H9 (cell line): ENCODE measurements at places on chromosomes 7 and 10. TPM values are rescaled to one million over a fixed set of nuclear protein-coding genes. Genes with fewer than 3 reads are reported as not detected.

- no peaks in the 10 kb centered on the region for H3K36me3 ChIP-seq
- peak; percentile 10 for DNase-seq
- no peaks in the 10 kb centered on the region for H3K4me1 ChIP-seq
- H3K4me3 ChIP-seq, result no peak overlapping the region
Measured at GRCh38 chr10:3755440-3756359, 29.3 kb downstream of the KLF6 start.

GRCh38 chr10:95254629-95255028 is 36.2 kb downstream of the PDLIM1 start:
- no peak overlapping the region for H3K27ac ChIP-seq
- no peak for DNase-seq
- peaks cover 3% of the 10 kb centered on the region; the same call in 1 of the 2 replicates for H3K4me1 ChIP-seq
- no peak overlapping the region for H3K4me3 ChIP-seq
- no peaks in the 10 kb centered on the region for H3K27me3 ChIP-seq

GRCh38 chr10:83909001-83909400 is 230.3 kb upstream of the GHITM start:
- H3K27ac ChIP-seq, result no peak overlapping the region
- no peaks in the 10 kb centered on the region for H3K27me3 ChIP-seq
- no peaks in the 10 kb centered on the region for H3K4me1 ChIP-seq
- no peaks in the 10 kb centered on the region for H3K36me3 ChIP-seq

- no peaks in the 10 kb centered on the region for H3K4me1 ChIP-seq
- no peak for DNase-seq
- no peaks in the 10 kb centered on the region for H3K27me3 ChIP-seq
- H3K36me3 ChIP-seq, result peaks cover 12% of the 10 kb centered on the region
- H3K4me3 ChIP-seq, result no peak overlapping the region
- H3K27ac ChIP-seq, result no peak overlapping the region
Measured at GRCh38 chr7:92793656-92794205, 42.6 kb downstream of the CDK6 start.

GRCh38 chr10:37582237-37582636 is 275.2 kb downstream of the ZNF248 start:
- no peak overlapping the region for H3K27ac ChIP-seq
- H3K4me1 ChIP-seq, result no peaks in the 10 kb centered on the region
- H3K27me3 ChIP-seq, result no peaks in the 10 kb centered on the region
- H3K36me3 ChIP-seq, result peaks cover 5% of the 10 kb centered on the region; the same call in 1 of the 2 replicates
- no peak for DNase-seq
- no peak overlapping the region for H3K4me3 ChIP-seq

DNA sequence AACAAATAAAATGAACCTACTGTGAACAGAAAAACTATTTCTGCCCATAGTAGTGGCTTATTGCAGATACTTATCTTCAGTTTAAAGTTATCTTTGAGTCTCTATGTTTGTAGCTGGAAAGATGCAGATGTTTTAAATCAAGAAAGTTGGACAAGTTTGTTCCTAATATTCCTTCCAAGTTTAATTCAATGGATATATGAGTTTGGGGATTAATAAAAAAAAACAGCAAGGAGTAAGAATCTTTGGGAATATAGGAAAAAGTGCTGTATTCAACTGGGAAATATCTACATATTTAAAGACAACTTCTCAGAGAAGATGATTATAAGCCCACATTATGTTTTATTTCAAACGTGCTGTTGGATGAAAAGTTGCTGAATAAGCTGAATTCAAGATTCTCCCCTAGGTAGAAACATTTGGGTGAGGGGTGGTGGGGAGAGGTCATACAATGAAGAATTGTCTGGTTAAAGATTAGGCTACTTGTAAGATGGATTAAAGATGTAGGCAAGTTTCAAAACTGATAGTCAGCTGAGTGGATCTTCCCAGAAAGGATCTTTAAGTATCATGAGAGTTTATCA is 1135.2 kb downstream of the CNTNAP2 start:
- H3K4me3 ChIP-seq, result no peak overlapping the region
- H3K27ac ChIP-seq, result no peak overlapping the region
- no peak for DNase-seq
- no peaks in the 10 kb centered on the region for H3K4me1 ChIP-seq
- no peaks in the 10 kb centered on the region for H3K27me3 ChIP-seq

DNA sequence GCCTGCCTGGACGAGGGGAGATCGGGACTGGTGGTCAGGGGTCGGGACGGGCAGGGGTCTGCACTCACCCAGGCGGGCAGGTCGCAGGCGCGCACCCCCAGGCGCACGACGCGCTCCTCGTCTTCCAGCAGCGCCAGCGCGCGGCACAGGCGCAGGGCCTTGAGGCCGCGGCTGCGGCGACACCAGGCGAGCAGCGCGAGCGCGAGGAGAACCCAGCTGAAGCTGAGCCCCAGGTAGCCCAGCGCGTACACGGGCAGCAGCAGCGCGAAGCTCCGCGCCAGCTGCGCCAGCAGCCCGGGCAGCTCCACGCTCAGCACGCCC is 328 bp downstream of the ESYT2 start:
- no peaks in the 10 kb centered on the region; the same call in none of the 2 replicates for H3K27me3 ChIP-seq
- no peak overlapping the region for H3K27ac ChIP-seq
- H3K4me3 ChIP-seq, result peak overlapping the region; percentile 69
- peaks cover 7% of the 10 kb centered on the region for H3K4me1 ChIP-seq
- peak; percentile 43 for DNase-seq
- peaks cover 7% of the 10 kb centered on the region; the same call in 1 of the 2 replicates for H3K36me3 ChIP-seq

- DNase-seq, result no peak
- no peak overlapping the region for H3K27ac ChIP-seq
- H3K4me1 ChIP-seq, result no peaks in the 10 kb centered on the region
- peaks cover 10% of the 10 kb centered on the region for H3K36me3 ChIP-seq
- H3K27me3 ChIP-seq, result no peaks in the 10 kb centered on the region
Measured at GRCh38 chr7:48118041-48118440, 29.0 kb downstream of the UPP1 start.

GRCh38 chr7:95476072-95476847 is 9.5 kb upstream of the ASB4 start:
- H3K27me3 ChIP-seq, result no peaks in the 10 kb centered on the region
- H3K4me1 ChIP-seq, result no peaks in the 10 kb centered on the region
- H3K4me3 ChIP-seq, result no peak overlapping the region
- DNase-seq, result no peak
- no peaks in the 10 kb centered on the region for H3K36me3 ChIP-seq
- H3K27ac ChIP-seq, result no peak overlapping the region

DNA sequence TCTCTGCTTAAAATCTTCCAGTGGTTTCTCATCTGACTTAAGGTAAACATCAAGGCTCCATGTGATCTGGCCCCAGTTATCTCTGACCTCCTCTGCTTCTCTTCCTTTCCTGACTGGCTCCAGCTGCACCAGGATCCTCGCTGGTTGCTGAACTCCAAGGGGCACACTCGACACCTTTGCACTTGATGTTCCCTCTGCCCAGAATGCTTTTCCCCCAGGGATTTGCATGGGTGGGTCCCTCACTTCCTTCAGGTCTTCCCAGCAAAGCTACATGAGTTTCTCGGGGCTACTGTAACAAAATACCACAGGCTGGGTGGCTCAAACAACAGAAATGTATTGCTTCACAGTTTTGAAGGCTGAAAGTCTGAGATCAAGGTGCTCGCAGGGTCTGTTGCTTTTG is 166.0 kb upstream of the CDCA7L start:
- H3K4me3 ChIP-seq, result no peak overlapping the region
- H3K27me3 ChIP-seq, result no peaks in the 10 kb centered on the region
- H3K4me1 ChIP-seq, result no peaks in the 10 kb centered on the region
- no peak overlapping the region for H3K27ac ChIP-seq

- no peaks in the 10 kb centered on the region for H3K4me1 ChIP-seq
- no peaks in the 10 kb centered on the region for H3K36me3 ChIP-seq
- DNase-seq, result no peak
- H3K27me3 ChIP-seq, result no peaks in the 10 kb centered on the region
Measured at GRCh38 chr10:50334273-50334672, 83.0 kb upstream of the ASAH2 start.

DNA sequence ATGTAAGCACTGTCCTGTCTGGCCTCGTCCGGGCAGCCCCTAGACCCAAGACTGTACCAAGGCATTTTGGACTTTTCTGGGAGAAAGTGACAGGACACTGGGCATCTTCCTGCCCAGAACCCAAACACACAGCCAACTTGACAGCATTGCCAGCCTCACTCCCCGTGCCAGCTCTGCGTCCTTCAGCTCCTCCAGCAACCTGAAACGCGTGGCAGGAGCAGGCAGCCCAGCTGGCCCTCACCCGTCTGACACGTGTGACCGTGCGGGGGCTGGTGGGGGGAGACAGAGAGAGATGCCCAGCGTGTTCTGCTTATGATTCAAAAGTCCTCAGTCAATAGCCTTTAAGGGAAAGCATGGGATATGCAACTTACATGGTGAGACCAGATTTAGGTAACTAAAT is 50.3 kb upstream of the SLC29A3 start:
- H3K4me3 ChIP-seq, result peak overlapping the region; percentile 47; the same call in 1 of the 3 replicates
- no peaks in the 10 kb centered on the region for H3K27me3 ChIP-seq
- peaks cover 3% of the 10 kb centered on the region; the same call in 1 of the 2 replicates for H3K4me1 ChIP-seq

DNA sequence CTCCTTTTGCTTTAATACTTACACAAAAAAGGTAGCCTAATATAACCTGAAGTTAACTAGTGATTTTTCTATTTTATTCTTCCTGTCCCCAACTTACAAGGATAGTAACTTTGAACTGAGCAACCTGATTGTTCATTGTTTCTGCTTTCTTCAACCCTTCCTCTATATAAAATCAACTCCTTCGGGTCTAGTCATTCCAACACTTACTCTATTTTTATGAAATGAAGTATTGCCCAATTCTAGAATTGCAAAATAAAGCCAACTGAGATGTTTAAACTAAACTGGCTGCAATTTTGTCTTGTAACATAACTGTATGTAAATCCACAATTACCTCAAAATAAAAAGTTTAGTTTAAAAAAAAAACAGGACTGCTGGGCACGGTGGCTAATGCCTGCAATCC is 20.3 kb upstream of the DNA2 start:
- no peak for DNase-seq
- no peak overlapping the region for H3K27ac ChIP-seq
- H3K36me3 ChIP-seq, result peaks cover 35% of the 10 kb centered on the region
- H3K4me1 ChIP-seq, result peaks cover 2% of the 10 kb centered on the region; the same call in 1 of the 2 replicates
- H3K27me3 ChIP-seq, result no peaks in the 10 kb centered on the region

- H3K27ac ChIP-seq, result no peak overlapping the region
- no peak for DNase-seq
- H3K36me3 ChIP-seq, result no peaks in the 10 kb centered on the region
- H3K27me3 ChIP-seq, result no peaks in the 10 kb centered on the region
- no peak overlapping the region for H3K4me3 ChIP-seq
Measured at GRCh38 chr10:51224671-51225161, 150.4 kb downstream of the PRKG1 start.

DNA sequence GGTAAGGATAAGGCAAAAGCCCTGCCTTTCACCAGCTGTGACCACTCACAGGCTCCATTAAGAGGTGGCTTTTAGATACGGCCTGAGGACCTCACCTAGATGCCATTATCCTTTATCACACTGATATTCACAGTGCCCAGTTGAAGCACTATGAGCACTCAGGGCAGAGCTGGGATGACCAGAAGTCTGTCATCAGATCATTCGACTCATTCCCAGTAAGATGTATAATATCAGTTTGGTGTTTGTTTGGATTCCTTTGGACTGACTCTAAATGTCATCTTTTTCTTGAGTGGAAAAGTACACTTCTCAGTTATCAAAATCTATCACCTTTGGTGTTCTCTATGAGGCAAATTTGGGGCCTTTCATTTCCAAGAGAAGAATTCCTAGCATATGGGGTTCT is 18.7 kb downstream of the CCDC136 start:
- H3K27me3 ChIP-seq, result no peaks in the 10 kb centered on the region
- H3K4me3 ChIP-seq, result no peak overlapping the region
- no peak for DNase-seq

DNA sequence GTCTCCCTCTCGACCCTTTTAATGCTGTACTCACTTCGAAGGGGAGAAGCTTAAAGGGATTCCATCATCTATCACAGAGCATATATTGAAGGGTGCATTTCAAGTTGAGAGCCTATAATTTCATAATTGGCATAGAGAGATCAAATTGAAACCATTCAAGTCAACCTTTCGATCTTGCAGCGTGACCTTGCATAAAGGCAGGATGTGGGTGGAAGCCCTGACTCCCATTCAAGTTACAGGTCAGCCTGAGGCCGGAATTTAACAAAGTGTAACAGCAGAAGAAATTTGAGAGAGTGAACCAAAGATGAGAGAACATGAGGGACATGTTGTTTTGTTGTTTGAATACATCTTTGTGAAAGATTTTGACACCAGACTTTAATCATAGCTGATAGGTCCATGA is 195.3 kb upstream of the TPK1 start:
- no peaks in the 10 kb centered on the region for H3K4me1 ChIP-seq
- H3K4me3 ChIP-seq, result no peak overlapping the region
- no peak overlapping the region for H3K27ac ChIP-seq
- no peak for DNase-seq

FZD8 gene
- 13.8 and 15.1 TPM in 2 replicates for total RNA-seq

LHFPL3 gene
- not detected in 2 replicates for total RNA-seq

PLAU gene
- 15.0 and 16.2 TPM in 2 replicates for total RNA-seq

ZP3 gene
- 1.3 TPM in 2 replicates for total RNA-seq

PLEKHA8 gene
- 37.0 and 40.5 TPM in 2 replicates for total RNA-seq
